PC-9 (cell line): ENCODE measurements at places on chromosomes 6 and 20.

DNA sequence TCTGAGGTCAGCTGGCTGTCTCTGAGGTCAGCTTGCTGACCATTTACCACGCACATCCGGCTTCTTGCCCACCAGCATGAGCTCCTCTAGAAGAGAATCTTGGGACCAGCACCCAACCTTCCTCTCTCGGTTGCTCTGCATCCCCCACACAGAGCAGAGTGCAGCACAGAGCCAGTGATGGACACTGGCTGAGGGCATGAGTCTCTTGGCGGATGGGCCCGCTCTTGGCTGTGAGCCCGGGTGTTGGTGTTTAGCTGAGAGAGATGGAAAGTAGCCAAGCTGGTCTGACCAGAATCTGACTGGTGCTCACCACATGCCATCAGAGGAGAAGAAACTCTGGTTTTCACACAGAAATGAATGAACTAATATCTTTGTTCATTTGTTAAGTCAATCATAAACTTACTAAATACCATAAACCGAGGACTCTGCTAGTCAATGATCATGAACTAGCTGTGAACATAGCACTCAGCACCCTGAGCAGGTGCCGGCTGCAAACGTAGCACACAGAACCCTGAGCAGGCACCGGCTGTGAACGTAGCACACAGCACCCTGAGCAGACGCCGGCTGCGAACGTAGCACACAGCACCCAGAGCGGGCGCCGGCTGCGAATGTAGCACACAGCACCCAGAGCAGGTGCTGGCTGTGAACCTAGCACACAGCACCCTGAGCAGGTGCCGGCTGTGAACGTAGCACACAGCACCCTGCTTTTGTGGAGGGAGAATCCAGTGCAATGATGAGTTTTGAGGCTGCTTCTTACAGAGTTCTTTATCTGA lies 10.4 kb upstream of the THBS2 start:
- no peak for DNase-seq

GRCh38 chr6:12026833-12027232 lies 14.7 kb downstream of the HIVEP1 start:
- DNase-seq, result no peak

GRCh38 chr6:168815229-168815628 lies 374.2 kb downstream of the SMOC2 start:
- no peak for DNase-seq

GRCh38 chr20:46787991-46788762 lies 78.7 kb downstream of the SLC2A10 start:
- no peak for DNase-seq

- no peak for DNase-seq
These were observed 91.1 kb downstream of the ATXN1 start for GRCh38 chr6:16670183-16670582.

- no peak for DNase-seq
These were observed 48.2 kb upstream of the RALY start for GRCh38 chr20:33945391-33946081.

DNA sequence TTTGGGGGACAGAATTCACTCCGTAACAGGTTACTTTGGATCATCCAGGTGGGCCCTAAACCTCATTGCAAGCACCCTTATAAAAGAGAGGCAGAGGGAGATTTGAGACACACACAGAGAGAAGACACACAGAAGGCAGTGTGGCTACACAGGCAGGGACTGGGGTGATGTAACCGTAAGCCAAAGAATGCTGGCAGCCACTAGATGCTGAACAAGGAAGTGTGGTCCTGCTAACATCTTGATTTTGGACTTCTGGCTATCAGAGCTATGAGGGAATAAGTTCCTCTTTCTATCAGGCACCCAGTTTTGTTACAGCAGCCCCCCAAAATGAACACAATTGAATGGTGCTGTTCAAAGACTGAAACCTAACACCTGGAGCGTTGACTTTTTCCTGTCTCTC lies 191.3 kb upstream of the MYLIP start:
- DNase-seq, result no peak

GRCh38 chr20:62002882-62003480 lies 62.7 kb downstream of the TAF4 start:
- no peak for DNase-seq

- DNase-seq, result no peak
These were observed 179.3 kb upstream of the DTNBP1 start for GRCh38 chr6:15841937-15842726.

DNA sequence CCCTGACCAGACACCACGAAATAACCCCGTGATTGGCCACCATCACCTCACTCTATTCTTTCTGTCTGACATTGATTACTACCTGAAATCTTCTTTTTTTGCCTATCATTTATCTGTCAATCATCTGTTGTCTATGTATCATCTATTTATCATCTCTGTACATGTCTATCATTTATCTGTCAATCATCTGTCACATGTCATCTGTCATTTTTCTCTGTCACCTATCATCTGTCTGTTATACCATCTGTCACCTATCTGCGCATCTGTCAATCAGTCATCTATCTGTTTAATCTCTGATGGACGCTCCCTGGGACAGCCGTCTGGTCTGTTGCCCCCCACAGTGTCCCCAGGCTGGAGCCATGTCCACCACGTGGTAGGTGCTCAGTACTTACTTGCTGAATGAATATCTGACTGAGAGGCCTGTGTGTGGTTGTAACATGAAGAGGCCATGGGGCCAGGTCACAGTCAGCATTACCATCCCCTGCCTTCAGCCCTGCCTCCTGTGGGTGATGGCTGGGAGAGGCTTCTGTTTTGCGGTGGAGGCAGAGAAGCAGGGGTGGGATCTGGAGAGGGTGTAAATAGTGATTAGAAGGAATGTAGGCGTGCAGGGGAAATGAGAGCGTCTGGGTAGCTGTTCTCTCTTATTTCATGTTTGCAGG lies 302.7 kb downstream of the QKI start:
- DNase-seq, result no peak

DNA sequence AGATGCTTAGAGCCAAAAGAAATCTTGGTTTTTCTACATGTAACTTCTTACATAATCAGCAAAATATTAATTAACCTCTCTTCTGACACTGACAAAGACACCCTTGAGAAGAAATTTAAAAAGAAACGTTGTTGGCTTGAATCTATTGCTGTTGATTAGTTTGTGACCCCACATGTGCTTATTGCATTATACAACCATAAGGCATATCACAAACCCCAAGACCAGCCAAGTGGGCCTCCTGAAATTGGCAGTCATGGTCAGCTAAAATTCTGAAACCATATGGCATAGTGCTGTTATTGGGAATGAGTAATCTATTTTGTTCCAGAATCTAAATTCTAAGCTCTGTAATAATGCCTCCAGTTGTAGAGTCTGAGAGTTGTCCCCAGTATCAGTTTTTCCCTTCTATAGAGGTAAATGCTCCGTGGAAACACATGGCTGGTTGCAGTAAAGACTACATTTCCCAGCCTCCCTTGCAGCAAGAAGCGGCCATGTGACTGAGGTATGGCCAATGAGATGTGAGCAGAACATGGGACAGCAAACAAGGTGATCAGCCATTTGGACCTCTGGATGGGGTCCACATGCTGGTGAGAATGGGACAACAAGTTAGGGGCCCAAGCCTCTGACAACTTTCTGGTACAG lies 42.3 kb upstream of the PTPN1 start:
- DNase-seq, result no peak

DNA sequence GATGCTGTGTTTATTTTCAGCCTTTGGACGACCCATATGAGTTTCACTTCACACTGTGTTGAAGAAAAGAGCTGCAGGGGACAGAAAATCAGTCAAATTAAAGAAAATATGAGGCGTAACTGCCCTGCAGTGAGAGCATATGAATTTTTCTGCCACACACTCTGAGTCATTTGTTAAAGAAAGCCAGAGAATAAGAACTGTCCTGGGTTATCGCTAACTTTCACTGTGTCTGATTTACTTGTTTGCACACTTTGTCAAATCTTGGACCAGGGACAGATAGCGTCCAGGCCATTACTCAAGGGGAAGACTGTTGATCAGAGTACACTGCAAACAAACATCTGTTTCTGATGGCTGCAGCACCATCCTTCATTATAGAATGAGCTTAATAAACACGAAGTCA lies 126.8 kb upstream of the AGPAT4 start:
- DNase-seq, result no peak

DNA sequence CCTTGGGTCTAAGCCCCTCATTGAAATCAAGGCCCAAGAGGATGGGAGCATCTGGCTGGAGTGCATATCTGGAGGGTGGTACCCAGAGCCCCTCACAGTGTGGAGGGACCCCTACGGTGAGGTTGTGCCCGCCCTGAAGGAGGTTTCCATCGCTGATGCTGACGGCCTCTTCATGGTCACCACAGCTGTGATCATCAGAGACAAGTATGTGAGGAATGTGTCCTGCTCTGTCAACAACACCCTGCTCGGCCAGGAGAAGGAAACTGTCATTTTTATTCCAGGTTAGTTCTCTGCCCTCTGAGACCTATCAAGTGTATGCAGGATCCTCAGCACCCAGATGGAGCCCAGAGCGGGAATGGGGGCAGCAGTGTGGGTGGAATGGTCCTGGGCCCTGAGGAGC lies 5.1 kb downstream of the BTN2A2 start:
- no peak for DNase-seq

DNA sequence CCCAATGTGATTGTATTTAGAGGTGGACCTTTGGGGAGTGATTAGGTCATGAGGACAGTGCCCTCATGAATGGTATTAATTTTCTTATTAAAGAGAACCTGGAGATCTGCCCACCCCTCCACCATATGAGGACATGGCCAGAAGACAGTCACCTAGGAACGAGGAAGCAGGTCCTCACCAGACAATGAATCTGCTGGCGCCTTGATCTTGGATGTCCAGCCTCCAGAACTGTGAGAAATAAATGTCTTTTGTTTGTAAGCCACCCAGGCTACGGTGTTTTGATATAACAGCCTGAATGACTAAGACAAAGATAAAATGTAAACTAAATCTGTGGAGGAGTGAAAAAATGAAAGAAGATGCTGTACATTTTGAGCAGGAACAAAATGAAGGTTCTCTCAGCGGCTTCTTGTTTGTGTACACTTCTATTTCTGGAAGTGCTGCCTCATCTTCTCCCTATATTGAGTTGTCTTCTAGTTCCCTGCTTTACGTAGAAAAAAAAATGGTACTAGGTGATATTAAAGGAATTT lies 1.5 kb upstream of the IPCEF1 start:
- no peak for DNase-seq

GRCh38 chr6:98942263-98942803 lies 5.4 kb downstream of the FBXL4 start:
- no peak for DNase-seq

DNA sequence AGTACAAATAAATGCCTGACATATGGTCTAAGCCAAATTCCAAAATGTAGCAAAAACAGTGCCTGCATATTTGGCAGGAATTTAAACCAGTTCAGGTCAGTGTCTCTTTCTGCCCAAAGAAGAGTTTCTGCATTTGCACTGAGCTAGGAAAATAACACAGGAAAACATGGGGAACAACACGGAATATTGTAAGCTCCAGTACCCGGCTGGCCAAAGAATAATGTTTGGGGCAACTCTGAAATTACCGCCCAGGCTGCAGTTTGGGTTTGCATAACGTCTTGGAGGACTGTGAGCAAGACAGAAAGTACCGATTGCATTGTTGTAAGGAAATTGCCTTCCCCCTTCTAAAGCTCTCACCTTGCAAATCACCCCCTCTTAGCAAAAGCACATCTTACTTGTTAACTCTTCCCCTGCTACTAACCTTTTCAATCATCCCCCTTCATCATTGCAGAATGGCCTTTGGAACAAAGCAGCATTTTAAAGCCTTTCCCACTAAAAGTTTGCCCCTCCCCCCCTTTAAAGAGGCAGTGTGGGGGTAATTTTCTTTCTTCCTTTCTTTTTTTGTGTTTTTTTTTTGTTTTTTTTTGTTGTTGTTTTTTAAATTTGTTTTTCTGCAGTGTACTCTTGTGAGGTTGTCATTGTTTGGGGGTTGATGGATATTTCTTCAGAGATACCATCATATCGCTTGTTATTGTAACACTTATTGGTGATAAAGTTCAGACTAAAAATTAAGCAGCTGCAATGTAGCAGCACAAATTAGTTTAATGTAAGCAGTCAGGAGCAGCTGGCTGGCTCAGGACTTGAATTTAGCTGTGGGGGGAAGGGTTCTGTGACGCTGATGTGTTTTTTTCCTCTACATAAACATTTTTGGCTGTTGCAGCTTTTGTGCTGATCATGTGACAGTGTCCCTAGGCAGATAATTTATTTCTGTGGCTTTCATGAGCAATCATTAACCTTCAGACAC lies 100.0 kb upstream of the CITED2 start:
- no peak for DNase-seq

DNA sequence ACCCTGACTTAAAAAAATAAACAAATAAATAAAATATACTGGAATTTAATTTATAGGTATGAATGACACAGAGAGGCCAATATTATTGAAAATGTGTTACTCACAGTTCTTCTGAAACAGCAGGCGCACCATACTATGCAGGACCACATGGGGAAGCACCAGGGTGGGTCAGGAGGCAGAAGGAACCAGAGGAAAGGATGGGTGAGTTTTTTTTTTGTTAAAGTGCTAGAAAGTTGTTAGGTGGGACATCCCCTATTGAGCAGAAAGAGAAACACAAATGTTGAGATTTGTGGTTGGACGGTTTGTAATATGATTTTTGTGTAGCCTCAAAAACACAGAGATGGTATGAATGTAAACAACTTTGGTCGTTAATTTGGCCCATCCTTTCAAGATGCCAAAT lies 26.0 kb downstream of the PTPRA start:
- DNase-seq, result no peak

GRCh38 chr6:15349379-15349778 lies 103.5 kb downstream of the JARID2 start:
- no peak for DNase-seq

DNA sequence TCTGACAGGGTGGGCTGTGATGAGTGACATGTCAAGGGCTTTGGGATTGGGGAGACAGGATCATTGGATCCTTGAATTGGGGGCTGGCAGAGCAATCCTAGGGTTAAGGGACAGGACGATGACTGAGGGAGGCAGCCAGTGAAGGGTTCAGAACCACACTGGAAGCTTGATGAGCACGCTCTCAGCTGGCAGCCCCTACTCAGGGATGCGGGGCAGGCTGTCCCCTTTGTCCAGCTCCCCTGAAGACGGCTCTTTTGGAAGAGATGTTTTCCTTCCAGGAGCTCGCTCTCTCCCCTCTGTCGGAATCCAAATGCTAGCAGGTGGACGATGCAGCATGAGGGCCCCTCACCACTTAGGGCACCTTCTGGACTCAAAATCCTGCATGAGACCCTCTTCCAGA lies 8.4 kb downstream of the TGM3 start:
- DNase-seq, result no peak

- DNase-seq, result no peak
These were observed 18.3 kb downstream of the VAPB start for GRCh38 chr20:58407201-58407873.

- DNase-seq, result no peak
These were observed 9.4 kb downstream of the DCBLD1 start for GRCh38 chr6:117491916-117492315.

DNA sequence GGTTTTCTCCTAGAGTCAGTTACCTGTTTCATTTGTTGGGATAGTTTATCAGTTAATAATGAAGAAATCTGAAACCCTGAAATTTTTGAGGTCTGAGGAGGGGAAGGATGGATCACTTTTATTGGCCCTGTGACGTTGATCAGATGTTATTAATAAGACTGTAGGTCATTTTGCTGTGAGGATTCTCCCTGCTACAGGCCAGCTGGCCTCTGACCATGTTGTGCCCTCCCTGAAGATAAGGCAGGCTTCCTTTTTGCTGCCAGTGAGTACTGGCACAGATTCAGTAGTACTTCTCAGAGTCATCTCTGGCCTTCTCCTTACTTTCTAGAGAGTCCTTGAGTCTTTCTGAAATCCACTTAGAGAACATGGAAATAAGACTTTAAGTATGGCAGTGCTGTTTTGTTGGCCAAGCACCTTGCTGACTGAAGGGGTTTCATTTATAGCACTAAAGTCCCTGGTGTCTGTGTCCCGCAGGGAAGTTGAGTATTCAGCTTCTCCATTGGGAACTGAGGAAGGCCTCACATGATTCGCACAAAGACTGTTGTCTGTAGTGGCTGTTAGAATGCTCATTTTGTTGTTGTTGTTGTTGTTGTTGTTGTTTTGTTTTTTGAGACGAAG lies 202.6 kb downstream of the DTNBP1 start:
- DNase-seq, result no peak
